Fibroblast of skin of scalp (primary cell): ENCODE measurements at places on chromosomes 16 and 17.

DNA sequence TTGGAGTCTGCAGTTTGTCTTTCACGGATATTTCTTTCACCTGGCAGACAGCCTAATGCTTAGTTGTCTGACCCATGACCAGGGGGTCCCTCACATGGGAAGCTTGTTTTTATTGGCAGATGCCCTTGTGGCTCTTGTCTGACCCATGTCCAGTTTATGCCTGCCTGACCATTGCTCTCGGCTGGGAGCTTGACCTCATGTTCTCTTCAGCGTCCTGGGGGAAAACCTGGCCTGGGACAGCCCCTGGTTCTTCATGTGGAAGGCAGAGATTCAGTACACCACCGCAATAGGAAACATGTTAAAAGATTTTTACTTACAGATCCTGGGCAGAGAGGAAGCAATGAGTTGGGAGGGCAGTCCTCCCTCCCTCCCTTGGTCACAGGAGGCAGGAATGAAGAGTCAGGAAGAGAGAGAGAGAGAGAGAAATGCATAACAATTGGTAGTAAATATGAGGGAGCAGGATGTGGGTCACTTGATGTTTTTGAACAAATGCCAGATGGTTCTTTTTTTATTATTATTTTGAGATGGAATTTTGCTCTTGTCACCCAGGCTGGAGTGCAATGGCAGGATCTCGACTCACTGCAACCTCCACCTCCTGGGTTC is 302.7 kb upstream of the MYOCD start:
- DNase-seq = no peak

GRCh38 chr16:58027161-58027915 is 1.8 kb downstream of the MMP15 start:
- DNase-seq = no peak

- no peak for DNase-seq
These were observed 52.7 kb upstream of the ADORA2B start for GRCh38 chr17:15892244-15892643.

- DNase-seq = no peak
These were observed 24.1 kb downstream of the C16orf96 start for GRCh38 chr16:4580250-4580649.

DNA sequence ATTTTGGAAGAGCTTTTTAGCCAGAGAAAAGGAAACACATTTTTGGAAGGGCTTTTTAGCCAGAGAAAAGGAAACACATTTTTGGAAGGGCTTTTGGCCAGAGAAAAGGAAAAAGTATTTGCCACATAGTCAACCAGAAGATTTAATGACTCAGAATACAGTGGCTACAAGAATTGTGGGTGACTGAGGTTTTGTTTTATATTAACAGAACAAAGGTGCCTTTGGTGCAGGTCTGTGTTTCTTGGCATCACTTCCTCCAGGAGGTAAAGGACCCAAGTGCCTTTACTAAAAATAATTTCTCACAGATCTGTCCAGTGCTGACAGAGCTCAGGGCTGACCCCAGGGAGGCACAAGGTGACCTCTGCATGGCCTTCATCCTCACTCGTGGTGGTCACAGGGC is 363.1 kb downstream of the CA10 start:
- DNase-seq = no peak

- DNase-seq = peak; percentile 17
These were observed 251.2 kb upstream of the ELAC2 start for GRCh38 chr17:13268791-13269595.

DNA sequence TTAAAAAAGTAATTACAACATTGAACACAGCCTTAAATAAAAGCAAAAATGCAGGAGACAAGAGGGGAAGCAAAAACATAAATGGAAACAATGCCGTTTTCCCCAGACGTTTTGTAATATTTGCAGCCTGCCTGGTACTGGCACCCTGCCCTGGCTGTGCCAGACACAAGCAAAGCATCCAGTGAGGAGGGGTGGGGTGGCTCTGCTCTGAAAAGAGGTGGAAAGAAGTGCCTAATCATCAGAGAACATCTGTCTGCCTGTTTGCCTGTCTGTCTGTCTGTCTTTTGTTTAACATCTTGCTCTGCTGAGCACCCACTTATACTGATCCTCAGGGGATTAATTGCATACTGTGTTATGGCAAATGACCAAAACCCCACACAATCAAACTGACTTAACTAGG is 62.7 kb downstream of the C16orf82 start:
- no peak for DNase-seq

DNA sequence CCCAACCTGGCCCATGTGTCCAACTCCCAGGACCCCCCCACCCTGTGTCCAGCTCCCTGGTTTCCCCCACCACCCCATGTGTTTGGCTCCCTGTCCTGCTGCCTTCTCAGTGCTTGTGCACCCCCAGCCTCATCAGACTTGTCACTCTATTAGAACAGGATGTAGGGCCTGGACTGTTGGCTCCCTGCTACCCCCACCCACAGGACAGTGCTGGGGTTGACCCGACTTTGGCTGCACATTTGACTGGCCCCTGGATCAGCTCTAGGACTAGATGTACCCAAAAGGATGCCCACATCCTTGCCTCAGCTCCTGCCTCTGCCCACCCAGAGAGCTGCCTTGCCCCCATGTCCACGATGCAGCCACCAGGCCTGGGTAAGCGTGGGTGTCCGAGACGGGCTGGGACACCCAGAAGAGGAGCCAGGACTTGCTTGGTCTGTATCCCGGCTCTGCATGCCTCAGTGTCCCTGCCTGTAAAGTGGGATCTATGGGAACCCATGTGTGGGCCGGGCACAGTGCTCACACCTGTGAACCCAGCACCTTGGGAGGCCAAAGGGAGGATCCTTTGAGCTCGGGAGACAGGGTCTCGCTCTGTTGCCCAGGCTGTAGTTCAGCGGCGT is 1.5 kb upstream of the CCDC57 start:
- no peak for DNase-seq

GRCh38 chr17:45149037-45149668 is 878 bp downstream of the HEXIM1 start:
- peak; percentile 88 for DNase-seq

DNA sequence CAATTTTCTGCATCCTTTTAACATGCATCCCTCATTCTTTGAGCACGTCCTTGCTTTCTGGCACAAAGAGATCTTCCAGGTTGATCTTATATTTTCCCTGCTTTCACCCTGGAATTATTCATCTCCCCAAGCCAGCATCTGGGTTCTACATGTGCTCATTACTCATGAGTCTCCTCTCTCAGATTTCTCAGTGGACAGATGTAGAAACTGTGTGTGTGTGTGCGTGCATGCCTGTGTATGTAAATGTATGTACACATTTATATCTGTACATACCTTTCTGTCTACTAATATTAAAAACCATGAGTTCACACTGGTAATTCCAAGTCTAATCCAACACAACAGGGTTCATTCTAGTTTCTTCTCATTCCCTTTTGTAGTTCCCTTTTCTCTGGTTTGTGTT is 41.9 kb upstream of the NSRP1 start:
- no peak for DNase-seq

GRCh38 chr17:53191878-53192277 is 630.8 kb upstream of the KIF2B start:
- DNase-seq = no peak

GRCh38 chr17:43905985-43906852 is 1.1 kb downstream of the MPP2 start:
- peak; percentile 77 for DNase-seq

DNA sequence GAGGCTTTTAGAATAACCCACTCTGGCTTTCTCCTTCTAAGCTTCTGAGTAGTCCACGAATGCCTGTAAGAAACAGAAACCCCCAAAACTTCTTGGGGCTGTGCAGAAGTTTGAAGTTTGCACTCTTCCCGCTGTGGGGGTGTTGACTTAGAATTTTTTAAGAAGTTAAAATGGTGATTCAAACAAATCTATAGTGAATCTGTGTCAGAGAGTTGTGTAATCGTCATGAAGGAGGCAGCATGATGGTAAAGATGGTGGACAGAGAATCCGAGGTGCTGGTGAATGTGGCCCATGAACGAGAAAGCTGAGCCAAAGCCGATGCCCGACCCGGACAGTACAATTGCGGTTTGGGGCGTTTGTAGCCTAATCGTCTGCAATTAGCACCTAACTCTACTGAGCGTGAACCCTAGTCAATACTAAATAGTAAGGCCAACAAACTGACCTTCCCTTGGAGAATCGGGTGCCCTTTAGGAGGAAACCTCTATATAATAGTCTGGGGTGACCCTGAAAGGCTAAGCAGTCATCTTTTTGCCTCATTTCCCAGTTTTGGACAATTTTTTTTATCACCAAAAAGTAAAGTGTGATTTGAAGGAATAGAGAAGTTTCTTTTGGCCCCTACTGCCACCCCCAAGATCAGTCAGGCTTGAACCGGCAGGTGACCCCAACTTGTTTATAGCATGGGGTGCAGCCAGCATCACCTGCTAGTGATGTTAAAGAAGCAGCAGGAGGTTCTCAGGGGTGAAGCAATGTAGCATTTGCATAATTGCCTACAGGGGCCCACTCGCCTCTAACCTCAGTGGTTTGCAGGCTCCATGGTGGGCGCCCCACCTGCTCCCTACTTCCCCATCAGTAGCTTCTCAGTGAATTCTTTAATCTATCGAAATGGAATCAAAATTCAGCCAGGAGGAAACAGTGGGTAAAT is 11.2 kb downstream of the IRF8 start:
- DNase-seq = no peak

DNA sequence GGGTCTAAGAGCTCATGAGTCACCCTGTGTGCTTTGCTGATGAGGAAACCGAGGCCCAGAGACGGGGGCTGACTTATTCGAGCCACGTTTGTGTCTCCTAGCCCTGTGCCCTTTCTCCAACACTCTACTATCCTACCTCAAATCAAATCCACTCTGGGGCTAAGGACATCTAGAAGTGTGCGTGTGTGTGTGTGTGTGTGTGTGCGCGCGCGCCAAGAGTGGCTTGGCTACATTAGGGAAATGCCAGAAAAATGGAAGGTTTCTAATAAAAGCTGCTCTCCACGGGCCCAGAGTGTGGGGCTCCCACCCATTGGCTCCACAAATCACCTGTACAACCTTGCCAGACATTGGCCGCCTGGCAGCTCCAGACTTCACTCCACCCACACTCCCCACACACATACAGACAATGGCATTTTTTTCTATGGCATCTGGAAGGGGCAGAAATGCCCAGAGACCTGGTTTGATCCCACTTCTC is 30.3 kb upstream of the PHOSPHO1 start:
- no peak for DNase-seq

DNA sequence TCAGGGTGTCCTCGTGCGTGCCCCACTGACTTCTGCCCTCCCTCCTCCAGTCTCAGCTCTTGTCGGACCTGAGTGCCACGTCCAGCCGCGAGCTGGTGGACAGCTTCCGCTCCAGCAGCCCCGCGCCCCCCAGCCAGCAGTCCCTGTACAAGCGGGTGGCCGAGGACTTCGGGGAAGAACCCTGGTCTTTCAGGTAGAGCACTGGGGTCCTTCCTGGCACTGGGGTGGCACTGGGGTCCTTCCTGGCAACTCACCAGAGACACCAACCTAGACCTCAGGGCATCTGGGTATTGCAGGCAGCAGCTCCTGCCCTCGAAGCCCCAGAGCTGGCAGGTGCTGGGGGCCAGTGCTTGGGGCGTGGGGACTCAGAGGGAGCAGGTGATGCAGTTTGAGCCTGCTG is 25.0 kb downstream of the SGSH start:
- no peak for DNase-seq

DNA sequence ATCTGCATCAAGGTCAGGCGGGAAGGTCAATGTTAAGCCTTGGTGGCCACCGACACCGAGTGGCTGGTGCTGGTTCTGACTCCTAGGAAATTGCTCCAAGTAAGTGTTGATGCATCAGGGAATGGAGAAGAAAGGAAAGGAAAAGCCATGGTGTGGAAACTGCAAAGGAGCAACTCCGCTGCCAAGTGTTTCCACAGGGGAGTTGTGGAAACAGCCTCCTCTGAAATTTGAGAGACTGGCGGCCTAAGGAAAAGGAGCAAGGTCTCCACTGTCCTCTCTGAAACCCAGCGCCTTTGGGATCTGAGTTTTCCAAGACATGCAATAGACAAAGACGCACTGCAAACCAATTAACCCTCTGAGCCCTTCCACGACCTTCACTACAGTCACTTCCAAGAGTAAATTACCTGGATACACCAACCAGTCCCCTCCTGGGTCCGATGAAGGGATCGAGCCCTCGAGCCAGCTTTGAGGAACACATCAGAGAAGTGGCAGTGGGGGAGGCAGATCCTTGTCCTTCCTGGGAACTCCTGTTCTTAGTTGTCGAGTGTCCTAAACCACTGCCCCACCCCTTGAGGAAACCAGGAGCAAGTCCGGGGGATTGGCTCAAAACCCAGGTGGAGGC is 51.1 kb downstream of the SRL start:
- no peak for DNase-seq

GRCh38 chr16:66247516-66248481 is 118.7 kb upstream of the CDH5 start:
- peak; percentile 50 for DNase-seq

- no peak for DNase-seq
These were observed 473 bp upstream of the IGF2BP1 start for GRCh38 chr17:48996722-48997102.

- no peak for DNase-seq
These were observed 100.2 kb upstream of the SDK2 start for GRCh38 chr17:73744411-73744810.

DNA sequence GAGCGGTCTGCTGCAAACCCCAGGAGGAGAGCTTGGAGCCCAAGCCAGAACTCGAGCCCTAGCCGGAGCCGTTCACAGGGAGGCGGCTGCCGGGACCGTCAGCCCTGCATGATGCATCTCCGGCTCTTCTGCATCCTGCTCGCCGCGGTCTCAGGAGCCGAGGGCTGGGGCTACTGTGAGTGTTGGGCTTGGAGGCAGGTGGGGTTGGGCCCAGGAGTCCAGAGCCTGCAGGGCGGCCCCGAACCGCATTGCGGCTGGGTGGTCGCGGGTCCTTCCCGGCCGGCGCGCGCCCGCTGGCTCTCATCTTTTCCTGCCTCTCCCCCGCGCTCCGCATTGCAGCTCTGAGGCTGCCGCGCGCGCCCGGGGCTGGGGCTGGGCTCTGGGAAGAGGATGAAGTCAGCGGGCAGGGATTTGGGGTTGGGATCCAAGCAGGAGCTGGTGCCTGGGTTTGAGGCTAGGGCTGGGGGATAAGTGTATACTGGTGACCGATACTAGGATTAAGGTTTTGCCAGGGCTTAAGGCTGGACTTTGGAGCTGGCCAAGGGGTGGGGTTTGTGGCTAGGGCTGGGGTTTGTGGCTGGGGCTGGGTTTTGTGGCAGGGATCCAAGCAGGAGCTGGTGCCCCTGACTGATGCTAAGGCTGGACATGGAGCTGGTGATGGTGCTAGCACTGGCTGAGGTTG is 532 bp downstream of the CNTNAP1 start:
- peak; percentile 55 for DNase-seq

- DNase-seq = peak; percentile 98
These were observed 107.1 kb upstream of the KCNJ16 start for GRCh38 chr17:69967910-69968411.

DNA sequence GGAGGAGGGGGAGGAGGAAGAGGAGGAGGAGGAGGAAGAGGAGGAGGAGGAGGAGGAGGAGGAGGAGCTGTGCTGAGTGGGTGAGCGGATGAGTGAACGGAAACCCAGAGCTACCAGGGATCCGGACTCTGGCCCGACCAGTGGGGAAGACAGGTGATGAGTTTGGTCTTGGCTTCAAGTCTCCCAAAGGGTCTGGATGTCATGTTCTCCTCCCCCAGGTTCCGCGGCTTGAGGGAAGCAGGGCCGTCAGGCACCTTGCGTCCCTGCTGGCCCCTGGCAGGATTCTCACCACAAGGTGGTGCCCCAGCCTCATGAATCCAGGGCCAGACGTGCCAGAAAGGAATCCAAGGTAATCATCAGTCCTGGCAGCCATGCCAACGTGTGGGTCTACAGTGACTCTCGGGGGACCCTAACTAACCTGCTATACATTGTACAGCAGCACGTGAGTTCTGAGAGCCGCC is 13.5 kb upstream of the ABAT start:
- peak; percentile 59 for DNase-seq

GRCh38 chr17:57186226-57187019 is 69.9 kb upstream of the MSI2 start:
- no peak for DNase-seq
